ENCODE measurements at places on chromosomes 2 and 18.

DNA sequence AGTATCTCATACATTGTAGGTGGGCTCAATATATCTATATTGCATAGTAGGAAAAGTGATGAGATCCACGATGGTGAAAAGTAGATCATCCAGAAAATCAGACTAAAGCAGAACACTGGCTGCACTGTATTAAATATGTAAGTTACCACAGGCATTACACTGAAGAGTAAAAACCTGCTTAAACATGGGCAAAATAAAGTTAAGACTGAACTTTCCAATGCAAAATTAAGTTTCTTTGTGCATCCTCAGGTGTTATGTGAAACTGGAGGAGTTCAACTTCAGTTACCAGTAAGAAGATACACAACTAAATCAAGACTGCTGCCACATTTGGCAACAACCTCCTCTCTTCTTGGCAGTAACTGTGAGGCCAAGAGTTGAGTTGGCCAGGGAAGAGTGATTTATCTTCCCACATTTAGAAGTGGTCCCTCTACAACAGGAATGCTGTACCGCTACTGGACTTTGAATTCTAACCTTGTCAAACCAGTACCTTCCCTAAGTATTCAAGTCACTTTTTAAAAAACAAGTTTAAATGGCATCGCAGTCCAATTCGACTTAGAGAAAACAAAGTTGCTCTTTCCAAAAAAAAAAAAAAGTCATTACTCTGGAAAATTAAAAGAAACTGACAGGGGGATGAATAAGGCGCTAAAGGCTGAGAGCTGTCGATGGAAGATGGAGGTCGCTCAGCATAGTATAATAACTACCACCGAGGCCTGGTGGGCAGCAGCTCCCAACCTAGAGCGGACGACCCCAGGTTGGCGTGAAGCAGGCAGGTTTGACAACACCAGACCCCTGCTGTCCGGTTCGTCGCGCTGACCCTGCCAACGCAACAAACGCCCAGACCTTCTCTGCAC is 1.1 kb downstream of the MAP4K3 start:
- H3K4me1 ChIP-seq: peaks cover 20% of the 10 kb centered on the region
- no peak for DNase-seq
- H3K27me3 ChIP-seq: no peaks in the 10 kb centered on the region
- H3K36me3 ChIP-seq: no peaks in the 10 kb centered on the region

DNA sequence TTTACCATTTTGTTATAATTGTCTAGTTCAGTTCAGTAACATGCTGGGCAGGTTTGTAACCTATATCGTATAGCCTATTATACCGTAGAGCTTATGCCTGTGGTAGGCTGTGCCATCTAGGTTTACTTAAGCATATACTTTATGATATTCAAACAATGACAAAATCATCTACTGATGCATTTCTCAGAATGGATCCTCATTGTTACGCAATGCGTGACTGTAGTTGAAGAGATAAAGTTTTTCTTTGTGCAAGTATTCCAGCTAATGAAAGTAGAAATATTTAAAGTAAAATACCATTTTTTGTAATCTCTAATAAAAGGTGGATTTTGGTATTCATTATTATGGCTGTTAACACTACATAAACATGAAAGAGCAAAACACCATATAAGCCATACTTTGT is 100.2 kb downstream of the LRRTM4 start:
- H3K27ac ChIP-seq: no peak overlapping the region
- H3K4me1 ChIP-seq: no peaks in the 10 kb centered on the region
- H3K27me3 ChIP-seq: no peaks in the 10 kb centered on the region
- no peak overlapping the region for H3K4me3 ChIP-seq
- no peak for DNase-seq
- H3K36me3 ChIP-seq: peaks cover 6% of the 10 kb centered on the region

DNA sequence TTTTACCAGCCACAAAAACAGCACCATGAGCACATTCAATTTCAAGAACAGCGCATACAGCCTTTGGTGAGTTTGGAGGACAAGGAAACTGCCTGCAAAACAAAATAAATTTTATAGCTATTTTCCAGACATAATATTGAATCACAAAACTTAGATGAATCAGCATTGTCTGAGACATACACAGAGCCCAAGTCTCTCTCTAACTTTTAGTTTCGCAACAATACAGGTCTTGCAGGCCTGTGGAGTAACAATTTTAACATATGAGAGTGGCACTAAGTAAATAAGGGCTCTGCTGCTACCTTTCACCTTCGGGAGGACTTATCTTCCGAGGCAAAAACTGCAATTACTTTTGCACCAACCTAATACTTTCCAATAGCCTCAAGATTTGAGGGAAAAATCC is 56.1 kb upstream of the PEX13 start:
- peaks cover 25% of the 10 kb centered on the region for H3K4me1 ChIP-seq
- no peak for DNase-seq
- H3K27ac ChIP-seq: no peak overlapping the region
- peaks cover 9% of the 10 kb centered on the region for H3K36me3 ChIP-seq

- DNase-seq: no peak
- H3K27ac ChIP-seq: no peak overlapping the region
- peaks cover 13% of the 10 kb centered on the region for H3K4me1 ChIP-seq
- no peak overlapping the region for H3K4me3 ChIP-seq
- H3K36me3 ChIP-seq: no peaks in the 10 kb centered on the region
Measured at GRCh38 chr2:202423139-202423538, 47.0 kb downstream of the BMPR2 start.

GRCh38 chr2:124025891-124026434 is 876 bp downstream of the CNTNAP5 start:
- H3K4me3 ChIP-seq: no peak overlapping the region
- no peak overlapping the region for H3K27ac ChIP-seq
- peaks cover 17% of the 10 kb centered on the region for H3K27me3 ChIP-seq
- H3K36me3 ChIP-seq: no peaks in the 10 kb centered on the region
- H3K4me1 ChIP-seq: no peaks in the 10 kb centered on the region

GRCh38 chr2:242098445-242099128 is 229.1 kb downstream of the RTP5 start:
- no peak overlapping the region for H3K4me3 ChIP-seq
- peak overlapping the region; percentile 13 for H3K27ac ChIP-seq
- H3K36me3 ChIP-seq: peaks cover 10% of the 10 kb centered on the region
- H3K27me3 ChIP-seq: no peaks in the 10 kb centered on the region

DNA sequence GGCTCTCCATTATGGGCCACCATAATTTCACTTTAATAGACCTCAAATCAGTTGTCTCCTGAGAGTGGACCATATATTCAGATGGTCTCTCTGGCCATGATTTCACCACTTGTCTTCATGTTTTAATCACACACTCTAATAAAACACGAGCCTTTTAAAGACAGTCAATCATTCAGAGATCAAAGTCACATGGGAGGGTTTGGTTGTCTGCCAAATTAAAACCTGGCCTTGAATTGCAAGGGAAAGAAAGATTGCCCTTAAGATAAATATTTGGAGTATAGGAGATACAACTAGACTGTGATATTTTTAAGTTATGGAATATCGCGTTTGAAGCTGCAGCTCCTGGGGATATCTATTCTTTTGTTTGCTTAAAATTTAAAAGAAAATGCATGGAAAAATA is 377.8 kb upstream of the DDX18 start:
- no peaks in the 10 kb centered on the region for H3K4me1 ChIP-seq
- no peak overlapping the region for H3K27ac ChIP-seq
- H3K4me3 ChIP-seq: no peak overlapping the region
- H3K36me3 ChIP-seq: no peaks in the 10 kb centered on the region

GRCh38 chr2:42425697-42426096 is 64.7 kb upstream of the COX7A2L start:
- no peak for DNase-seq
- H3K4me1 ChIP-seq: peaks cover 6% of the 10 kb centered on the region
- no peaks in the 10 kb centered on the region for H3K36me3 ChIP-seq
- peaks cover 34% of the 10 kb centered on the region for H3K27me3 ChIP-seq

DNA sequence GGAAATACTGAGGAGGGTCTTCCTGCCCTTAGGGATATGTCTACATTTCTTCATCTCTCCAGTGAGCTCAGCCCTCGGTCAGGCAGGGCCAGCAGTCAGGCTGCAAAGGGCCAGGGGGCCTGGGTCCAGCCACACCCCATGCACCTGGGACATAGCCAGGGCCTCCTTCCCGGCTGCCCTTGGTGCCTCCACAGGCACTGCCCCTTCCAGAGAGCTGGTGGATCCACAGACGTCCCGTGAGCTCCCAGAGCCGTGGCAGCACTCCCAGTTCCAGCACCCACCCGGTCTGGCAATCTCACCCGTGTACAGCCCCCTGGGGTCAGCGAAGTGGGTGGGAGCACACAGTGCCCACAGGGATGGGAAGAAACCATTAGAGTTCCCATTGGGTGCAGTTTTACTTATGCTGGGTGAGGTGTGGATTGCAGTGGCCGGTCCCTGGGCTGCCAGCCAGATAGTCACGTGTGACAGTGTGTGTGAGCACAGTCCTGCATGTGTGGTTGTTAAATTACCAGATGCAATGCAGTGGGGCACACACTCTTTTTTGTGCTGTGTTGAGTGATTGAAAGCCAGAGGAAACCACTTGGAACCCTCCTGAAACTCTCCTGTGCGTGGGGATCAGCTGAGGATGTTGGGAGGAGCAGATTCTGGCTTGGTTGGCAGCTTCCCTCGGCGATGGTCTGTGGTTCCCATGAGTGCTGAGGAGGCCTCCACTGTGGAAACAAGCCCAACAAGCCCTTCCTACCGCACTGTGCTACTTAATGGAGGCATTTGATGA is 131.0 kb downstream of the SNTG2 start:
- H3K4me1 ChIP-seq: no peaks in the 10 kb centered on the region
- no peaks in the 10 kb centered on the region for H3K36me3 ChIP-seq
- peaks cover 18% of the 10 kb centered on the region for H3K27me3 ChIP-seq
- DNase-seq: no peak
- H3K4me3 ChIP-seq: no peak overlapping the region

GRCh38 chr2:78614726-78615125 is 410.8 kb upstream of the REG3G start:
- no peak overlapping the region for H3K4me3 ChIP-seq
- DNase-seq: no peak
- H3K27me3 ChIP-seq: no peaks in the 10 kb centered on the region
- H3K4me1 ChIP-seq: no peaks in the 10 kb centered on the region

- peak overlapping the region; percentile 43 for H3K4me3 ChIP-seq
- no peaks in the 10 kb centered on the region for H3K36me3 ChIP-seq
Measured at GRCh38 chr2:7007488-7007845, 90.3 kb downstream of the RNF144A start.

DNA sequence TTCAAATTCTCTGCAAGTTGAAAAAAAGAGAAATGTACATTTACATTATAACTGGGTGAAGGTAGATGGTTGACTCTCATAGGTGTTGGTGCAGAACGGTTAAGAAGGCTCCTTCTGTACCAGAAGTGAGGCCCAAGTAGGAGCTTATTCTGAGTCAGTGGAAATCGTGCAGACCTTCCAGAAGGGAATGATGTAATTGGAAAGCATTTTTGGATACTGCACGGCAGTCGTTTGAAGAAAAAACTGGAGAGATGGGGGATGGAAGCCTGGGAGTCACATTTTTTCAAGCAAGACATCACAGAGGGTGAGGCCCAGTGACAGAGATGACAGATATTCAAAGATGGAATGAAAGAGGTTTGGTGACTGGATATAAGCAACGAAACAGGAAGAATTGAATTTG is 39.4 kb downstream of the HRH4 start:
- no peak overlapping the region for H3K4me3 ChIP-seq
- H3K27me3 ChIP-seq: peaks cover 38% of the 10 kb centered on the region
- no peaks in the 10 kb centered on the region for H3K36me3 ChIP-seq
- no peak overlapping the region for H3K27ac ChIP-seq
- no peak for DNase-seq
- peaks cover 10% of the 10 kb centered on the region for H3K4me1 ChIP-seq

DNA sequence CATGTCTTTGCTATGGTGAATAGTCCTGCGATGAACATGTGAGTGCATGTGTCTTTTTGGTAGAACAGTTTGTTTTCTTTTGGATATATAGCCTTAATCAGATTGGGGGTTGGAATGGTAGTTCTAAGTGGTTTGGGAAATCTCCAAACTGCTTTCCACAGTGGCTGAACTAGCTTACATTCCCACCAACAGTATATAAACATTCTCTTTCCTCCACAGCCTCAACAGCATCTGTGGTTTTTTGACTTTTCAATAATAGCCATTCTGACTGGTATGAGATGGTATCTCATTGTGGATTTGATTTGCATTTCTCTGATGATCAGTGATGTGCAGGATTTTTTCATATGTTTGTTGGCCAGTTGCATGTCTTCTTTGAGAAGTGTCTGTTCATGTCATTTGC is 112.2 kb upstream of the SESTD1 start:
- H3K4me1 ChIP-seq: no peaks in the 10 kb centered on the region
- no peak overlapping the region for H3K4me3 ChIP-seq
- no peak for DNase-seq
- H3K36me3 ChIP-seq: no peaks in the 10 kb centered on the region
- H3K27ac ChIP-seq: no peak overlapping the region

DNA sequence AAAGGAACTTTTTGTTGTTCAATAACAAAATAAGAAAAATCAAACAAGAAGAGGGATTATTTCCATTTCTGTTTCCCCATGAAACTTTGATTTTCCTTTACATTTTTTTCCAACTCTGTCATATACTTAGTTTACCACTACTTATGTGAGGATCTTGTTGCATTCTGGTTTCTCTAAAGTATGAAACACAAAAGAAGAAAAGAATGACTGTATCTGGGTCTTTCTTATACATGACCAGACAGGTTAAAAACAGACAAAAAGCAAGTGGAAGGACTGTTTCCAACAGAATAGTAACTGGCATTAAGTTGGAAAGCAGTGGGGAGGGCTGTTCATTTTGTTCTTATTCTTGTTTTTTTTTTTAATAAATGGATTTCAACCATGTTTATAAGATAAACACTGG is 1207.8 kb upstream of the FAM98A start:
- H3K4me3 ChIP-seq: no peak overlapping the region
- no peaks in the 10 kb centered on the region for H3K36me3 ChIP-seq
- no peaks in the 10 kb centered on the region for H3K27me3 ChIP-seq
- DNase-seq: no peak
- H3K4me1 ChIP-seq: no peaks in the 10 kb centered on the region

DNA sequence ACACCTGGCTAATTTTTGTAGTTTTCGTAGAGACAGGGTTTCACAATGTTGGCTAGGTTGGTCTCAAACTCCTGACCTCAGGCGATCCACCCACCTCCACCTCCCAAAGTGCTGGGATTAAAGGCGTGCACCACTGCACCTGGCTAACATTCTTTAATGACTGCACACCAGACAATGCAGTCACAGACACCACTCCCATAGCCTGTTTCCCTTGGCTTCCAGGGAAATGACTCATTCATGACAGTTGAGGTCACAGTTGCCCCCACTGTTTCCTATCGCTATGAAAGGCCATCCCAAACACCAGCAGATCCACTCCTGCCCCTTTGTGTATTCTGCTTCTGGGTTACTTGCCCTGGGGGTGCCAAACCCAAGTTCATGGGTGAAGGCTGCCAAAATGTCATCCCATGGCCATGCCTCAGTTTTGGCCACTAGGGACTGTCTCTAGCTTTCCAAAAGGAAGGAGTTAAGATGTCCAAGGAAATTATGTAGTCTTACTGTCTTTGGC is 8.7 kb downstream of the CHMP1B start:
- no peaks in the 10 kb centered on the region for H3K4me1 ChIP-seq
- no peaks in the 10 kb centered on the region for H3K27me3 ChIP-seq
- no peak overlapping the region for H3K27ac ChIP-seq
- no peak for DNase-seq
- H3K4me3 ChIP-seq: no peak overlapping the region

Measured in natural killer cell treated with Interleukin-12 subunit alpha and Interleukin-12 subunit beta and Interleukin-15 and Interleukin-18, amount 100 ng/mL, for 72 hours (primary cell).